AG08395 (cell line): ENCODE measurements at places on chromosomes 11 and 22.

DNA sequence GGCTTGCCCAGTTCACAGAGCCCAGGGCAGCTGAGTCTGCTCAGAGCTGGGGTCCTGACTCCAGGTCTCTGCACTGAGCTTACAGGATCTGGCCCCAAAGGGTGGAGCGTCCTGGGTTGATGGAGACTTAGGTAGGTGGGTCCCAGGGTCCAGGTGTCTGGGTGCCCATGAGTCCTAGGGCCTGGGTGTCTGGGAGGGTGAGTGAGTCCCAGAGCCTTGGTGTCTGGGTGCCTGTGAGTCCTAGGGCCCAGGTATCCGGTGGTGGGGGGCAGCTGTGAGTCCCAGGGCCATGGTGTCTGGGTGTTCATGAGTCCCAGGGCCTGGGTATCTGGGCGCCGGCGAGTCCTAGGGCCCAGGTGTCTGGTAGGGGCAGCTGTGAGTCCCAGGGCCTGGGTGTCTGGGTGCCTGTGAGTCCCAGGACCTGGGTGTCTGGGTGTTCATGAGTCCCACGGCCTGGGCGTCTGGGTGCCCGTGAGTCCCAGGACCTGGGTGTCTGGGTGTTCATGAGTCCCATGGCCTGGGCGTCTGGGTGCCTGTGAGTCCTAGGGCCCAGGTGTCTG, 1505.6 kb downstream of the BRD1 start:
- DNase-seq = no peak

- no peak for DNase-seq
These were observed 185.1 kb downstream of the CWF19L2 start for GRCh38 chr11:107272561-107272960.

DNA sequence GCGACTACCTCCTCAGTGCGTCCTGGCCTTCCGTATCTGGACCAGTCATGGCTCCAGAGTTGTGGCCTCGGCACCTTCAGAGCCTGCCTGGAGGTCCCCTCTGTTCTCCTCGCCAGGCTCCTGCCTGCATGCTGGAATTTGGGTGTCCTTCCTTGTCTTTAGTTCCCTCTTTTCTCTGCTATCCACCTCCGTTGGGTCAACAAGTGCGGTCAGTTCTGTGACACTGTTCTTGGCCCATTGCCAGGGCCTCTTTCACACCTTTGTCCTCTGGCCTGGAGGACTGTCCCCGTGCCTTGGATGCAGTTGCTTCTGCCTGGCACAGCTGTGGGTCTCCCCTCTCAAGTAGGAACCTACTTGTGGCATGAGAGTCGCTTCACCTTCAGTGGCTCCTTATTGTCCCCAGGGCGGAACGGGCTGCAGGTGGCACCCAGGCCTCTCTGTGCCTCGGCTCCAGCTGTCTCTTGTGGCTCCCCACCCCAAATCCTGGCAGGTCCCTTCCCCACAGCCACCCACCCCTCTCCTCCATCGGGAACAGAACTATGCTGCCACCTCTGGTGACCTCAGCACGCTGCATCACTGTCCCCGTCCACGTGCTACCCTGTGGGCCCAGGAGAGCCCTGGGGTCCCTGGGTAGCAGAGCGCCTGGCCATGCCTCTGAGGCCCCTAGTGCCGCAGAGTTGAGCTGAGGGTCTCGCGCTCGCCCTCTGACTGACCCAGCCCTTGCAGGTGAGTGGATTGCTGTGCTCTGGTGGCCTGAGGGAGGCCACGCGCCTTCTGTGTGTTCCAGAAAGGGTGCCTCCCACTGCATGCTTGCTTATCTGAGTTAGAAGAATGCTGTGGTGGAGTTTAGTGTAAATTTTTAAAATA, 4.7 kb downstream of the DGCR8 start:
- no peak for DNase-seq

GRCh38 chr11:9748361-9748970, 84.6 kb downstream of the SWAP70 start:
- DNase-seq = peak; percentile 79

DNA sequence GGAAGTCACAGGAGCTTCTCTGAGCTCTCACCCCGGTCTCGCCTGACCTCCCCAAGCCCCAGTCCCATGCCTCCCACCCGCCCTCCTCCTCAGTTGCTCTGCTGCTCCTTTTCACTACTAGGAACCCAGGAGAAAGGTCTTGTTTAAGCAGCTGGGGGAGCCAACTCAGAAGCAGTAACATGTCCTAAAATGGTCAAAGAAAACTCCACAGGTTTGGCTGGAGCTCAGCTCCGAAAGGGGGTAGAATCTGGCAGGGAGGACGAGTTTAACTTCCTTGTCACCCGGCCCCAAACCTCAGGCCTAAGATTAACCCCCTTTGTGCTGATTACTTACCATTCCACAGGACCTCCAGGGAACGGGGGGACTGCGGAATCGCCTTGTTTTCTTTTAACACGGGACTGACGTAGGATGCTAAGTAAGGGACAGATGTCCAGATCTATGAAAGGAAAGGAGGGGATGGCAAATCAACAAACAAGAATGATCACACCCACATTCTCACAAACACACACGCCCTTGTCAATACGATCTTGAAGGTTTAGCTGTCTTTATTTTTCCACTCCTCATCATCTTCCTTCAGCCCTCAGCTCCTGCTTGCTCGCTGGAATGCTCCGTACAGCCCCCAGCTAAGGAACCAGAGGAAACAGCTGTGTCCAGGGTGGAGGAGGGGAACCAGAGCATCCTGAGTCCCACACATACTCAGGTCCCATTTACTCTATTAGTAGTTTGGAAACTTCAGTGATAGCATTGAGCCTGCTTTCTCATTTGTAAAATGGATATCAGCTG, 13.5 kb downstream of the PCSK7 start:
- DNase-seq = no peak
